ENCODE measurements at places on chromosomes 4 and X.

DNA sequence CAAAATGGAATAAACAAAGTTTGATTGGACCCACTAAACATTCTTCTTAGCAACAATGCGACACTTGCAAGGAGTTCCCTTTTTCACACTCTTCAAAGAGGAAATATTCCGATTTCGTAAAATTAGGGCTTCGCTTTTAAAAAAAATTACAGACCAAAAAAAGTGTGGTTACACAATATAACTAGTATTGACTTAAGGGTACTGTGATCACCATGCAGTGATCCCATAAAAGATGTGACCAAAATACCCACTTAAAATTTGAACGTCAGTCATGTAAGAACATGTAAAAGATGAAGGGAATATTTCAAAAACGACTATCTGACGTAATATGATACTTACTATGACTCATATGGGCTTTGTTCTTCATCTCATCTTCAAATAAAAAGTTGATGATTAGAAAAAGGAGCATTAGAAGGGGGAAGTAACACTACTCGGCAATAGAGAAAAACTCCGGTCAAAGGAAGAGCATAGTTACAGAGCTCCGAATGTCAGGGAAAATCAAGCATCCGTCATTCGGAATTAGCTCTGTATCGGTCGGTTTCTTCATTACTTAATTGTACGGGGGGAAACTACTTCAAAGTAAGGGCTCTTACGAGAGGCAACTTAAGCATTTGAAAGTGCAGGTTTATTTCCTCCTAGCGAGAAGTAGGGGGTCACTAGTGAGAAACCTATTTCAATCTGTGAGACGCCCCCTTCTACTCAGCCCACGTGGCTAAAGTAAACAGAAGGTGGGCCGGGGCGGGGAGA is 1.3 kb upstream of the TET2 start:
- DNase-seq, result no peak

- no peak for DNase-seq
These were observed 15.4 kb upstream of the SPATA4 start for GRCh38 chr4:176210579-176211296.

- no peak for DNase-seq
These were observed 815.9 kb upstream of the FRG1 start for GRCh38 chr4:189124791-189125190.

GRCh38 chrX:96372313-96373046 is 312.2 kb upstream of the DIAPH2 start:
- no peak for DNase-seq

GRCh38 chr4:150140774-150141400 is 62.6 kb downstream of the DCLK2 start:
- DNase-seq, result no peak

DNA sequence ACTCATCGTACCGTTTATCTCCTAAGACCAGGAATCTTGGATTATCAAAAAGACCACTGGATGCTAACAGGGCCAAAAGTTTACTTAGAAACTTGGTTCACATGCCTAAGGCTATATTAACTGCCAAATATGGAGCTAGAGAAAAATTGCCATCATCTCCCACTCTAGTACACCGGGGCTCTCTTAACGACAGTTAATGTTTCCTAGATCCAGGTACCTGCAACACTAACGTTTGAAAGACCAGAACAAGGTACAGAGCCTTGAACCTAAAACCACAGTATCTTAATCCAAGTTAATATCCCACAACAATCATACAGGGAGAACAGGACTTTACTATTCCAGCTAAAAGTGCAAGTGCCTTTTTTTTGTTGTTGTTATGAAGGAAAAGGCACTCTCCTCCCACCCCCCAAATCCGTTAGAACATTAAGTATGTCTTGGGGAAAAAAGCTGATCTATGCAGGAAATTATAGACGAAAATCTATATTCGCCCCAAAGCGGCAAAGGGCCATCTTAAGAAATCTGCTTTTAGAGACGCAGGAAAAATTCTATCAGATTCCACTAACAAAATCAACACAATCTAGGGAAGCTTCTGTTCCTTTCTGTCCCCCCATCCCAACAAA is 1.3 kb downstream of the G3BP2 start:
- DNase-seq, result no peak

DNA sequence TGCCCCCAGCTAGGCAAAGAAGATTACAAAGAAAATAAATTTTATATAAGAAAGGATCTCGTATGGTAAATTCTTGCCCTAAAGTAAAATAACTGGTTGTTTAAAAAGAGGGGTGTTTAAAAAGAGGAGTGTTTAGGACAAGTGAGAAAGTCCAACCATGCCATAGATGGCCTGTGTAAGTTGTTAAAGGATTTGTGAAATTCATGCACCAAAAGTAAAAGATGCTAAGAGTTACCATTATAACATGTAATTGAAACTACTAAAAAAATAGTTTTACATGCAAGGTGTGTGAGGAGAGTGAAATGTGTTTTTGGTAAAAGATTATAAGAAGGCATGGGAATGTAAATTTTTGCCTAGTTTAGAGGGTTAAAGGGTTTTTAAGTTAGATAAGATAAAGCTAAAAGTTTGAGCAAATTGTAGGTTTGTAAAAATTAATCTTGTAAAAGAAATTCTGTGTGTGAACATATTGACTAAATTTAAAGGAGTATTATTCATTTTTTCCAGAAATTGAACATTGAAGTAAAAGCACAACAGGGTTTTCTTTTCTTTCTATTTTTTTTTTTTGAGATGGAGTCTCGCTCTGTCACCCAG is 20.1 kb downstream of the HTT-AS start:
- DNase-seq, result no peak

GRCh38 chr4:140637836-140638235 is 69.1 kb upstream of the UCP1 start:
- DNase-seq, result peak; percentile 9

- DNase-seq, result no peak
These were observed 1094.7 kb upstream of the TENM3 start for GRCh38 chr4:181148470-181148869.

DNA sequence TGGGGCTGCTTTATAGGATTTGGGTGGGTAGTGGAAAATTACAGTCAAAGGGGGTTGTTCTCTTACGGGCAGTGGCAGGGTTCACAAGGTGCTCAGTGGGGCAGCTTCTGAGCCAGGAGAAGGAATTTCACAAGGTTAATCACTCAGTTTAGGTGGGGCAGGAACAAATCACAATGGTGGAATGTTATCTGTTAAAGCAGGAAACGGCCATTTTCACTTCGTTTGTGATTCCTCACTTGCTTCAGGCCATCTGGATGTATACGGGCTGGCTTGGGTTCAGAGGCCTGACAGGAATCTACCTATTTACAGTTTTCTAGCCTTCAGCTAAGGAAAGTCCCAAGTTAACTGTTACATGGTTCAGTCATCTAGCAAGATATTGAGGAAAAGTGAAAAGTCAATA is 1003.5 kb downstream of the STPG2 start:
- DNase-seq, result no peak

GRCh38 chr4:138298866-138299265 is 56.7 kb upstream of the SLC7A11 start:
- no peak for DNase-seq

DNA sequence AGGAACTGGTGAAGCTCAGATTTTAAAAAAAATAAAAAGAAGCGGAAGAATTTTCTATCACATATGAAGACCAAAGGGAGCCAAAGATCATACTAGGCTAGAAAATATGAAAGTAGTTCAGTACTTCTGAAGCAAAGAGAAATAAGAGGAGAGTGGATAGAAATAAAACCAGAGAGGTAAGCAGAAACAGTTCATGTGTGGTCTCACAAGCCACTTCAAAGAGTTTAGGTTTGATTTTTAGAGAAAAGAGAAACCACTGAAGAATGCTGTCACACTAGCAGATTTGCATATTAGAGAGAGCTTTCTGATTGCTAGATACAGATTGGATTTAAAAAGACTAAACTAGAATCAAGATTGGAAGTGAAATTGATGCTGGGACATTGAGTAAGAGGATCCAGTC is 51.7 kb downstream of the GABRA3 start:
- DNase-seq, result no peak

GRCh38 chr4:7716010-7716721 is 223.5 kb downstream of the AFAP1 start:
- no peak for DNase-seq

DNA sequence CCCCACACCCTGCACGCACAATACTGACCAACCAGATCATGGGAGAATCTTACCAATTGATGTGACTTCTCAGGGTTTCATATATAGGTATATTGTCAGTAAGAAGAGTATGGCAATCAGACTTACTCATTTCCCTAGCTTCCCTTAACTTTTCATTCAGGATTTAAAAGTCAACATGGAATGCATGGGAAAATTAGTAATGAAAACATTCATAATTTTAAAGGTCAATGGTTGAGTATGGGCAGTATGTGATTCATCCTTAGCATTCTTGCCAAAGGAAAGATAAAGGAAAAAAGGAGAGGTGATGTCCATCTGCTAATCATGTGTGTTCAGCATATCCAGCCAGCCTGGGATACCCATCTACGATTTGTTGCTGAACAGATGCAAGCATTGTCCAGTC is 4.0 kb downstream of the DIPK2B start:
- no peak for DNase-seq

- no peak for DNase-seq
These were observed 37.2 kb upstream of the FAM9C start for GRCh38 chrX:13081395-13082205.

DNA sequence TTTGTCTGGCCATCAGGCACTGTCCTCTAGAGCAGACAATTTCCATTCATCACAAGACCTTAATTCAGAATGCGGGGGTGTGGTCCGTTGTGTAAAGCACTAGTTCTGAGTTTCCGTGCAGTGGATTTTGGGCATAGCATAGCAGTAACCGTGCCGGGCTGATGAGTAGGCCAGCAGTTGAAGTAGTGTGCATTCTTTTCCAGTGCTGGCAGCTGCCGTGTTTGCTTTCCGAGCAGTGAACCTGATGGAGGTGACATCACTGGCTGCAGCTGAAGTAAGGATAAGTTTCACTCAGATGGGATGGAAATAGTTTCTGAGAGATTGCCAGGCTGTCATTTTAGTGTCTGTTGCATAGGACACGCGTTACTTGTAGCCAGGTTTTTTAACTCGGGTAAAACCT is 107.0 kb upstream of the STIM2 start:
- DNase-seq, result no peak

DNA sequence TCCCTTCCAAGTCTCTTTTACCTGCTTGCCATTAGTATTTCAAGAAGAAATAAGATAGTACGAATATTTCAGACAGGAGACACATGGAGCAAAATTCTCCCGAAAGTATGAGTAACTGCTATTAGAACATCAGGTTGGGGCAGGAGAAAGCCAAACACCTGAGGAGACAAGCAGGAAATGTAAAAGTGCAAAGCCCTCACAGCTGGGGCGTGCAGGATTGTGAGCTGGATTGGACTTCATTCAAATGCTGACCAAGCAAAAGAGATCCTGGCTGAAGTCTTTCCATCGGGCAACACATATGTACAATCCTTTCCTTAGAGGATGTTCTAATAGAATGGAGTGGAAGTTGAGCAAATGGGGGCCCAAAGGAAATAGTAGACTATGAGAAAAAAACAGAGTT is 76.8 kb downstream of the DTHD1 start:
- no peak for DNase-seq

- DNase-seq, result no peak
These were observed 393.4 kb downstream of the MID1IP1 start for GRCh38 chrX:39194673-39195072.

- DNase-seq, result no peak
These were observed 90.8 kb upstream of the SMARCAD1 start for GRCh38 chr4:94116842-94117241.

GRCh38 chr4:75432683-75433082 is 81.5 kb downstream of the RCHY1 start:
- DNase-seq, result no peak

- no peak for DNase-seq
These were observed 27.5 kb downstream of the YY2 start for GRCh38 chrX:21883258-21883657.

GRCh38 chrX:148811236-148811635 is 310.8 kb downstream of the AFF2 start:
- no peak for DNase-seq

- DNase-seq, result no peak
These were observed 349.4 kb downstream of the ARHGAP24 start for GRCh38 chr4:85824166-85824945.

- DNase-seq, result no peak
These were observed 44.5 kb downstream of the BRWD3 start for GRCh38 chrX:80765220-80765625.

DNA sequence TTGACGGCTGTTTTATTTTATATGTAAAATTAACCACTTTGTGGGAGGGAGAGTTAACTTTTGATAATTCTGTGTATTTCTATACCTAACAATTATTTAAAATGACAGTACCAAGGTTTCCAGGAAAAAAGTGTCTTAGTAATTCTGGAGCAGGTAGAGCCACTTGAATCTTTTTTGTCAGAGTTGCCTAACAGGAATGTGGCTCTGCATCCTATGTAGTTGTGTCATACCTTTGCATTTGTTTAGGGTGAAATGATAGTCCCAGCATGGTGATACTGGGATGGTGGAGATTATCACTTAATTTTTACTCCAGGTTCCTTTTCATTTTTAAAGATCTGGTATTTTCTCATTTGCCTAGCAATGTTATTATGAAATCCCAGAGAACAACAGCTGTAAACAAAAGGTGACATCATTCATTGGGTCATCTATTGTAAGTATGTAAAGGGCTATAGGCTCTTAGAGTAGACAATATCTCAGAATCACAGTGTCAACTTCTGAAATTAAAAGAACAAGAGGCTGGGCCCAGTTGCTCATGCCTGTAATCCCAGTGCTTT is 9.6 kb downstream of the SGMS2 start:
- no peak for DNase-seq

DNA sequence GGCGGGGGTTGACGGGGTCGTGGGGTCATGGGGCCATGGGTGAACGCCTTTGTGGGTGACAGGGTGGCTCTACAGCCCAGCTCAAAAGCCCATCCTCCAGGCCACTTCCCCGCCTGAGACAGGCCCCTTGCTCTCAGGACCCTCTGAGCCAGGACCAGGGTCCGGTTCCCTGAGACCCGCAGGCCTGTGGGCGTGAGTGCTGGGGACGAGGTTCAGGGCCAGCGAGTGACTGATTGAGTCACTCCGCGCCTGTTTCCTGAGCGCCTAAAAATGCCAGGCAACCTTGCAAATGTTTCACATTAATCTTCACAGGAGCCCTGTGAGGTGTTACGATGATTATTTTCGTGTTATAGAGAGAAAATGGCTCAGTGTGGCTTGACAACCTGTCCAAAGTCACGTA is 97.8 kb downstream of the ZNF674 start:
- DNase-seq, result no peak

DNA sequence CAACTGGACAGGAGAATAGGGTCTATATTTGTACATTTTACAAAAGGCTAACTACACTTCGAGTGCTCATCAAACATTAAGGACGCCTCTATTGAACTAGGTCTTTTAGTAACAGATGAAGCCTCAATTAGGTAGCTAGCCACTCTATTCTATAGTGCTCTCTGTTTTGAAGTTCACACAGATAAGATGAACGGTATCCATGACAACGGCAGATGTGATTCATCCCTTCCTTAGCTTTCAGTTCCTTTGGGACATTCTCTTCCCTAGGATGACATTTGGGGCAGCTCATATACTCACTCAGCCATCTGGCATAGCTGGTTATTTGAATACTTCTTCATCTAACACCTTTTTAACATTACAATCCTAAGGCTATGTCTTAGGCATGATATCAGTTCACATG is 62.4 kb upstream of the WDFY3 start:
- DNase-seq, result no peak

Data from activated CD4-positive, alpha-beta T cell treated with anti-CD3 and anti-CD28 coated beads for 4 hours (primary cell).